ENCODE measurements at places on chromosomes 16 and 17. TPM values are rescaled to one million over a fixed set of nuclear protein-coding genes. Genes with fewer than 3 reads are reported as not detected.
A peak's percentile ranks its signal among the peaks of the same experiment; 100 is the strongest.

- DNase-seq, result no peak
These were observed 5.0 kb upstream of the FADS6 start for GRCh38 chr17:74898376-74898946.

The GNAO1 gene
- 2.3 TPM for total RNA-seq

The TMEM100 gene
- 1.0 TPM for total RNA-seq

GRCh38 chr16:15808071-15808470 is 48.8 kb downstream of the MYH11 start:
- DNase-seq, result no peak

GRCh38 chr17:67503184-67503583 is 126.1 kb downstream of the PITPNC1 start:
- DNase-seq, result no peak

DNA sequence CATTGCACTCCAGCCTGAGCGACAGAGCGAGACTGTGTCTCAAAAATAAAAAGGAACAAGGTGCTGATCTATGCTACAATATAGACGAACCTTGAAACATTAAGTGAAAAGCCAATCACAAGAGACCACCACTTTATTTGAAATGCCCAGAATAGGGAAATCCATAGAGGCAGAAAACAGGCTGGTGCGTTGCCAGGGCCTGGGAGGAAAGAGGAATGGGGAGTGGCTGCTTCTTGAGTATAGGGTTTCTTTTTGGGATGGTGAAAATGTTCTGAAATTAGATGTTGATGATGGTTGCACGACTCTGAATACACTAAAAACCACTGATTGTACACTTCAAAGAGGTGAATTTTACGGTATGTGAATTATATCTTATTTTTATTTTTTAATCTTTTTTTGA is 20.3 kb upstream of the GLIS2 start:
- DNase-seq, result no peak

DNA sequence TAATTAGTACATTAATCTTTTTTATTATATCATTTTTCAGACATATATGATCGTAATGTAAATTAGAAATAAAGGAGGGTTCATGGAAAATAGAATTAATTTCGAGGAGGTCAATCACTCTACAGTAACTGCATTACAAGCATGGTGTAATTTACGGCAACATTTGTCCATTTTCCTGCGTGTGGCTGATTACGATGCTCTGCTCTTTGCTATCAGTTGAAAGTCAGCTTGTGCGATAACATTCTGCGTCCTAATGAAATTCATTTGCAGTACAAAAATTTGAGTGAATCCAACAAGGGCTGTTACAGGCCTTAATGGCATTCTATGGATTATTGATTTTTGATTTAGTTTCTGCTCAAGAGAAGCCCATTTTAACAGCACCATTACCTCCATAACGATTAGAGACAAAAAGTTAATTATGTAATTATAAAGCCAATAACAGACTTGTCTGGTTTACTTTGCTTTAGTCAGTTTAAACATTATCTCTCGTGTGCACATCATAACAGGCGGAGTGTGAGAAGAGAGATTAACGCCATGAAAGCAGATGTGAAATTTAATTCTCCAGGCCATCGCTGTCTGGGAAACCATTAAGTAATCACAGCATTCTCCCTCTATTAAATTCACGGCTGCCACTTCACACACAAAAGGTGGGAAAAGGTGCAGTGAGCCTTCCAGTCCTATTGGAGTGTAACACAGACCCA is 256.4 kb upstream of the IRX3 start:
- no peak for DNase-seq

The KRTAP9-8 gene
- not detected for total RNA-seq

The KRTAP1-5 gene
- total RNA-seq, result not detected

GRCh38 chr17:21275047-21275578 is 9.4 kb upstream of the MAP2K3 start:
- DNase-seq, result peak; percentile 97

GRCh38 chr16:41439-42068 is 11.9 kb downstream of the POLR3K start:
- DNase-seq, result no peak

- DNase-seq, result no peak
These were observed 17.1 kb downstream of the SPIRE2 start for GRCh38 chr16:89845417-89845816.

GRCh38 chr16:87847785-87848675 is 21.3 kb downstream of the SLC7A5 start:
- peak; percentile 54 for DNase-seq

- DNase-seq, result peak; percentile 94
These were observed 9.4 kb downstream of the CYBC1 start for GRCh38 chr17:82440991-82441627.

The RAP1GAP2 gene
- 6.0 TPM for total RNA-seq
